ENCODE measurements at places on chromosomes 5 and 9.

DNA sequence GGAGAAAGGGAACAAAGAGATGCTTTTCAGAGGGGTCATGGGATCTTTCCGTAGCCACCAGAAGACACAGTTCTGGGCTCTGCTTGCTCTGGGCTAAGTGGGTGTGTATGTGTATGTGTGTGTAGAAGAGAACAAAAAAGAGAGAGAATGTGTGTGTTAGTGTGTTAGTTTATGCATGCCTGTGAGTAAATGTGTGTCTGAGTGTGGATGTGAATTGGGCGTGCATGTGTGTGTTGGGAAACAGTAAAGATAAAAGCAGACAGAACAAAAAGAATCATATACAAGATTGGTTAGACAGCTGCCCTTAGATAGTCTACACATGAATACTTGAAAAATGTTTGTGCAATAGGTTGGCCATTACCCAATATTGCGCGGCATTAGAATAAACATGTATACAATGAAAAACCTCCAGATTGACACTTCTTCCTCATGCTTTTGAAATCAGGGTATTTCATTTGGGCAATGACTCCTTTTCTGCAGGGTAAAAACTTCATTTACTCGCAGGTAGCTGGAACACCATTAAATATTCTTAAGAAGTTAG lies 36.5 kb upstream of the HSPA9 start:
- DNase-seq, result no peak

- peak; percentile 44 for DNase-seq
Measured at GRCh38 chr5:179753971-179754370, 21.3 kb downstream of the MAML1 start.

GRCh38 chr5:148469501-148469935 lies 85.8 kb downstream of the FBXO38 start:
- no peak for DNase-seq

- peak; percentile 58 for DNase-seq
Measured at GRCh38 chr5:75053054-75053303, 621 bp upstream of the GCNT4 start.

DNA sequence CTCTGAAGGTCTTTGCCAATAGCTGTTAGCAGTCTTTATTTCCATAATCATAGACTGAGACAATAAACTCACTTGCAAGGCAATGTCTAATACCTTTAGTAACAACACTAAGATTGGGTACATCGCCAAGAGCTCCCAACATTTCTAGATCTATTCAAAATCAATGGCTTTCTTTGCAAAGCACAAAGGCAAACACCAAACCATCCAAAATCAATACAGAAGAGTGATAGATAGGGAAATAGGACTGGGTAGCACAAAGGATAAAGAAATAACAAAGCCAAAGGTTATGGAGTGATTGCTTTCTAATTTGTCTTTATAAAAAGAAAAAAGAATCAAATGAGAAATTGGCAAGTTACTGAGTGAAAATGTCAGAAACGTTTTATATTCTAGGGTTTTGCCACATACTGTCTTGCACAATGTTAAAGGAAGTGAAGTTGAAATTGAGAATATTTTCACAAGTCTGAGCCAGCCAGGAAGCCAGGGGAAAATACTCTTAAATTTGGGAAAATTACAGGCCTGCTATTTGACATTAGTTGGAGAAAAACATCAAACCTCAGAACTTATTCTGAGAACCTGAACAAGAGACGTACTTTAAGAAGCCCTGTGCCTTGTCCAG lies 53.3 kb upstream of the LHFPL2 start:
- no peak for DNase-seq

- no peak for DNase-seq
Measured at GRCh38 chr9:89314955-89315354, 3.3 kb upstream of the SECISBP2 start.

GRCh38 chr9:72985746-72986145 lies 32.9 kb upstream of the ALDH1A1 start:
- no peak for DNase-seq

DNA sequence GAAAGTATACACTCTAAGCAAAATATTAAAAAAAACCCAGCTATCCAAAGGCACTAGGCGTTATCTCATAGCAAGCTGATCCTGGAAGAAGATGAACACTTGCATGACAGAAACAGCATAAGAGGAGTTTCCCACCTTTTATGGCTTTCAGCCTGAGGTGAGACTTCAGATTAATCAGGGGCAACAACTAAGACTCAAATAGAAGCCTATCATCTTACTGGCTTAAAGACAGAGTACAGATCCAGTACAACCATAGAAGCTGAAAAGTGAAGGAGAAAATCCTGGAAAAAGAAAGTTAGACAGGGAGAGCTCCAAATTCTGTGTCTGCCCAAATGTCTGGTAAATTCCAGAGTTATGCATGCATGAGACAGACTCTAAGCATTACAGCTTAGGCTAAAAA lies 360.8 kb upstream of the KCNN2 start:
- DNase-seq, result no peak

- no peak for DNase-seq
Measured at GRCh38 chr5:97576956-97577355, 393.9 kb upstream of the RIOK2 start.

DNA sequence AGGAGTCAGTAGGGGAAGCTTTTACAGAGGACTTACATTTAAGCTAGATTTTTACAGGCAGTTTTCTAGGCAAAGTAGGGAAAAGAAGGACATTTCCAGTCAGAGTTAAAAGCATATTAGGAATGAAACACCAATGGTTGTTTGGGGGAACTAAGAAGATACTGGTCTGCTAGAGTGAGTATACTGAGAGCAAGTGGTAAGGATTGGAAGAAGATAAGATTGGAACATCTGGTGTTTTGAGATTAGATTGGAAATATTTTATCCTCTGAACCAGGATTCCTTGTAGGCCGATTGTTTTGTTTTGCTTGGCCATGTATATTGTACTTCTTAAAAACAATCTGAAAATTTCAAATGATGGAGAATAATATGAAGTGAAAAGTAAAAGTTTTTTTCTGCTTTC lies 7.7 kb downstream of the FBXO38 start:
- DNase-seq, result peak; percentile 37

DNA sequence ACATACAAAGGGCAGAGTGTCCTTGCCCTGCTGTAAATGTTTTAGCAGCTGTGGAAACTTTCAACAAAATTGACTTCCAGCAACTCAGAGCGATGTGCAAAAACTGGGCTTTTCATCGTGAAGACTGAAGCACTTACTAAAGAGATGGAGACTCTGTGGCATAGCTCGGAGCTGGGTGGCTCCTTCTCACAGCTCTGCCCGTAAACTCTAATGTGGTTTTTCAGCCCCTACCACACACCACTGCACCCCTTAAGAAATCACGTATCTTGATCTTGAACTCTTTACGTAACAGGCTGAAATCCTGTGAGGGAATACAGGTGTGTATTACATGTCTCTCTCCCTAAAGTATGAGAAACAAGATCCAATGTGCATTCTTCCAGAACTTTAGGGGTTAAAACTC lies 124.4 kb downstream of the MEF2C start:
- no peak for DNase-seq

DNA sequence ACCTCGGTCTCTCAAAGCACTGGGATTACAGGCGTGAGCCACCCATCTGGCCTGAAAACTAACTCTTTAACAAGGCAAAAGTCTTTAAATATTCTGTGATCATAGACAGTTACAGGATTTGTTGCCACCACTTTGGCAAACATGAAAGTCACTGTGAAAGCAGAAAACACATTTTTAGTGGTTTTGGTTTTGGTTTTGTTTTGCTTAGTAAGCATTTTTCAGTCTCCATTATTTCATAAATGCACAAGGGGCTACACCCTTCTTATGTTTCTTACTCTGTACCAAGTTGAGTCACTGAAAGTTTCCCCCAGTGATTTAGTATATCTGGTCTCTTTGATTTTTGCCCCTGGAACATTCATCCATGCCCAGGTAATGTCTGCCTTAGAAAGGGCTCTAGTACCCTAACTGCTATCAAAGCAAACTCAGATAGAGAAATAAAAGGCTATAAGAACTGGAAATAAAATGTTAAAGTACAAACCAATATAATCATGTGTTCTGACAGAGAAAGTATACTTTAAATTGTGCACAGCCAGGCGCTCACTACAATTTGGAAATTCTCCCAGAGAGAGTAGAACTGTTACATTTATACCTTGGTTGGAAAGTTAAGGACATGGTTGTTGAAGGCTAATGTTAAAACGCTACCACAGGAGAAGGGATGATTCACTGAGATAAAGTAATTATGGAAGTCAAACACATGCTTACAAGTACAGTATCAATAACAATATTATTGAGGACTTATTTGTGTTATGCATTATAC lies 1022.5 kb upstream of the DMAC1 start:
- DNase-seq, result no peak

GRCh38 chr5:138874771-138875551 lies at the start of gene LRRTM2:
Gene LRRTM2 (minus strand): TSS chr5:138875335. CDS start chr5:138874911, 424 bp downstream.
- DNase-seq, result peak; percentile 74

GRCh38 chr9:86075132-86076109 lies 23.9 kb downstream of the GOLM1 start:
- DNase-seq, result no peak

DNA sequence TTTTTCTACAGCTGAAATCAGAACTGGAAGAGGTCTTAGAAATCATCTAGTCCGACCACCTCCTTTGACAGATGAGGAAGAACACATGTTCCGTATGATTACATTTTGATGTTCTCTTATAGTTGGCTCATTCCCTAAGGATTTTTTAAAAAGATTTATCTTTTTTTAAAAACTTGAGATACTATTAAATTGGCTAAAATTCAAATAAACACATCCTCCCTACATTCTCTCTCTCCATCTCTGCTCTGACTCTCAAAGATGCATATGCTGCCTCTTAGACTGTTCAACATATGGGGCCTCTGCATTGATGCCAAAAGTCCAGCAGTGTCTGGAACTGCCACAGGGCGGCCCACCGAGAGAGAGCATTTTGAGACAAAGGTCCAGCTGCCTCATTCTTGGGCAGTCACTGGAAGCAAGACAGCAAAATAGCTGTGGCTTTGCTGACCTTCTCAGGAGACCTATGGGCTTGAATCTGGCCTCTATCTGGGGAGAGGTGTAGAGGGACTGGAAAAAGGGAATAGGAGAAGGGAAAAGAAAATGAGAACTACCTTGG lies 12.8 kb upstream of the TSSK1B start:
- peak; percentile 65 for DNase-seq

- no peak for DNase-seq
Measured at GRCh38 chr9:12904261-12905000, 129.6 kb downstream of the LURAP1L start.

DNA sequence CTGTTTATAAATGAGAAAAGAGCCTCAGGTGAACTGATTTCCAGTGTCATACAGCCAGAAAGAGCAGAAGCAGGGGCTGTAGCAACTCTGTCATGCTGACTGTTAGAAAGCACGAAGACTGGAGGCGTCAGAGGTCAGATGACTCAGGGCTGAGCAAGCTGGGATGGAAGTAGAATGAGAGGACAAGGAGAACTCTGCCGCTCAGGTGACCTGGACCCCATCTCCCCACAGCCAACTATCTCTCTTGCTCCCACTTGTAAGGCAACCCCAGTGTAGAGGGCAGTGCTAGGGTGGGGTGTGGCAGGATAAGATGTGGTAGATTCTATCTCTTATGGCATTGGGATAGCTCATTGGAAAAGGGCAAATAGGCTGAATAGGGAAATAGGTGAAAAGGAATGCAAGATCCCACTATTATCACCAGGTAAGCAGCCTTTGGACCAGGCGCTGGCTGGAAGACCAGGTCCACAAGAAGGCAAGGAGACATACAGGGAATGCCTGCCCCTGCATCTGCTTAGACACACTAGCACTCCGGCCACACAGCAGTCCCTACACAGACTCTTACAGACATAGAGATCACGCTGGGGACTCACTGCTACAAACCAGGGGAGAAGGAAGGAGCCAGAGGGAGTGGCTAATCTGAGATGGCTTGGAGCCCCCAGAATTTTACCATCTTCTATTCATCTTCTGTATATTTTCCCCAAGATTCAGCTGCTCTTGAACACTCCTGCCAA lies 21.2 kb upstream of the LOX start:
- DNase-seq, result no peak

DNA sequence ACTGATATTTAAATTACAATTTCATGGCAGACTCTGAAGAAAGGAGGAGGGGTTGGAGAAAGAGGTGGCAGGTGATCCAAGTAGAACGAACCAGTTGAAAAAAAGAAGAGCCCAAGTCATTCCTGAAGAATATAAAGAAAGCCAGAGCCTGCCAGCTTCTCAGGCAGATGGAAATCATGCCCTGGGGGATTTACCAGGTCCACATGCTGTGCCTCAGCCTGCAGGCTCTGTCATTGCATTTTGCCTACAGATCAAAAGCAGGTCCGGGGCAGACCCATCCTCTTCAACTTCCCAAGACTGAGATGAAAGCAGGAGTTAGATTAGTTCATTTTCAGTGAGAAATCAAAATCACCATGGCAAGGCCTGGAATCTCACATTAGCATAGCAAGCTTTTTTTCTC lies 48.5 kb downstream of the GDNF start:
- DNase-seq, result no peak

DNA sequence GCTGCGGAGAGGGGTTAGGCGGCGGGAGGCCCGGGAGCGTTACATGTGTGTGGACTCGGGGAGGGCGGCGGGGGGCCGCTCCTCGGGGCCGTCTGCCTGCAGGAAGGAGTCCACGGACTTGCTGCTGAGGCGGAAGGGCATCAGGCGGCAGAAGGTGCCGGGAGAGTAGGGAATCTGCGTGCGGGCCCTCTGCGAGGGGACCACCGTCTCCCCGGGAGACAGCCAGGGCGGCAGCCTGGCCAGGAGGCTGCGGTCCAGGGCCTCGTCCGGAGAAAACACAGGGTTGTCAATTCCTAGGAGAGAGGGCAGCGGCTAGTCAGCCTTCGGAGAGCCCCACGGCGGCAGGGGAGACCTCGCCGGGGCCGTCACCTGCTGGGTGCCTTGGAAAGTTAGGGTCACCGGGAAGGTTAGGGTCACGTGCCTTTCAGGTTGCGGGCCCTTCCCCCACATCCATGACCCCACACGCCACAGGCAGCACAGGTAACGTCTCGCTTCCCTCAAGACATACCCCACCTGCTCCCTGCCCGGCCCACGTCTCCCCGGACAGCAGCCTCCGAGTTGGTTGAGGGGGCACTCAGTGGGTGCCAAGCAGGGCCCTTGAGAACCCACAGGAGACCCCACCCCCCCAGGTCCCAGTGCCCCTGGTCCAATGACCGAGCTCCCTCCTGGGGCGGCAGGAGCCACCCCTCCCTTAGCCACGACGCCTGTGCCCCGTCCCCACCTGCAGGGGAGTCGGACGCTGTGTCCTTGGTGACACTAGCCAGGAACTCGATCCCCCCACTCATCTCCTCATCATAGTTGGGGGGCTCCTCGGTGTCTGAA lies 32.1 kb downstream of the EXOC3 start:
- no peak for DNase-seq

GRCh38 chr5:116068028-116068632 lies 16.7 kb upstream of the COMMD10 start:
- no peak for DNase-seq

DNA sequence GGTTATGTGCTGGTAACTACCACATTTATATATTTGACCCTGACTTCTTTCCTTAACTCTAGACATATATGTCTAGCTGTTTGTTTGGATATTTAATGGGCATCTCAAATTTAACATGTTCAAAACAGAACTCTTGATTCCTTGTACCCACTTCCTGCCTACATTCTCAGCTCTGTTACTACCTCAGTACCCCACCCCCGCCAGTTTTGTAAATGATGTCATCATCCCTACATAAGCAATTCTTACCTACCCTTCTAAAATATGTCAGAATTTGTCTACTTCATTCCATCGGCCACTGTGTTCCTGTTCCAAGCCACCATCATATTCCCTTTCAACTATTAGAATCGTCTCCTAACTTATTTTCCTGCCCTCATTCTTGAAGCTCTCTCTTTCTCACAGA lies 4.8 kb downstream of the RAD50 start:
- no peak for DNase-seq

GRCh38 chr9:131669269-131670157 lies 70.4 kb downstream of the RAPGEF1 start:
- DNase-seq, result no peak

- DNase-seq, result no peak
Measured at GRCh38 chr5:17106521-17106920, 110.9 kb upstream of the BASP1 start.

GRCh38 chr9:137026384-137026783 lies 1.7 kb downstream of the ABCA2 start:
- DNase-seq, result peak; percentile 25
